PC-9 (cell line): ENCODE measurements at places on chromosomes 2 and 18.

DNA sequence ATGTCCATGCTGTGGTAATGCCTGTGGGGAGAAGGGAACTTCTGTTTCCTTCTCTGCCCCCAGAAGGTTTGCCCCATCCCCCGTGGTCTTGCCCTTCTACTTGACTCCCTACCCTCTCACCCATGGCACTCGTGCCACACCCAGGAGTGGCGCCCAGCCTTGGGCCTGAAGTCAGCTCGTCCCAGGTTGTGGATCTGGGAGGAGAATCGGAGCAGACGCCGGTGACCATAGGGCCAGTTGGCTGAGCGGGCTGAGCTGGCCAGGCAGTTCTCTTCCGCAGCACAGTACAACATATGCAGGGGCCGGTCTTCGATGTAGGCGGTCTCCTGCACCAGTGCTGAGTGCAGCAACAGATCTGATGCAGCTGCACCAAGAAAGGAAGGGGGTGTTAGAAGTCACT lies 4.7 kb downstream of the HTRA2 start:
- no peak for DNase-seq

DNA sequence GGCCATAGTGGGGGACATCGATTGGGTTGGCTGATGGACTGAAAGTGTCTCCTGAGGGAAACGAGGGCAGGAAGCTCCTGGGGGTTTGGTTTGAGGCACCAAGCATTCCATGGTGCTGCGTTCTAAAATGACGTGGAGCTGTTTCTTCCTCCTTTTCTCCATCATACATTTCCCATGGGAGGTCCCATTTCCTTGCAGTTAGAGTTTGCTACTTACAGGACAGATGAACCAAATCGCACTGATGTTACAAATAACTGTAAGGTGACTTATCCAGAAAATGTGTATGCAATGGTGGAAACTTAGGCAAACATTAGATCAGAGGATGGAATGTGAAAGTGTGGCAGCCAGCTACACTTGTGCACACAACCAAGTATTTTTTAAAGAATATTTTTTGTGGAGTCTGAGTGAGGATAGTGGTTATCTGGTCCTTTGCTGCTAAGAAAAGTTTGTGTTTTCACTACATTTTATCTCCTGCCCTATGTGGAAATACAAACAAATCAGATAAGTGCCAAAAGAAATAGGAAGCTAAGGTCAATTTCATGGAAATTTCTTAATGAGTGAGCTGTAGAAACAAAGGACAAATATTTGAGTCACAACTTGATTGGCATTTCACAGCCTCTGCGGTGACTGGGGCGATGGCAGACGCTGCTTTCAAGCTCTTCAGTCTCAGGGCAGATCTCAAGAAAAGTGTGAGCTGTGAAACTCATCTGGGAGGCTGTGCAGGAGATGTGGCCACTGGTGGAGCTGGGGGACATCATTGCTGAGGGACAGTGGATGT lies 256.2 kb downstream of the TSN start:
- no peak for DNase-seq

GRCh38 chr2:72144632-72145288 lies 2.9 kb downstream of the CYP26B1 start:
- peak; percentile 48 for DNase-seq

DNA sequence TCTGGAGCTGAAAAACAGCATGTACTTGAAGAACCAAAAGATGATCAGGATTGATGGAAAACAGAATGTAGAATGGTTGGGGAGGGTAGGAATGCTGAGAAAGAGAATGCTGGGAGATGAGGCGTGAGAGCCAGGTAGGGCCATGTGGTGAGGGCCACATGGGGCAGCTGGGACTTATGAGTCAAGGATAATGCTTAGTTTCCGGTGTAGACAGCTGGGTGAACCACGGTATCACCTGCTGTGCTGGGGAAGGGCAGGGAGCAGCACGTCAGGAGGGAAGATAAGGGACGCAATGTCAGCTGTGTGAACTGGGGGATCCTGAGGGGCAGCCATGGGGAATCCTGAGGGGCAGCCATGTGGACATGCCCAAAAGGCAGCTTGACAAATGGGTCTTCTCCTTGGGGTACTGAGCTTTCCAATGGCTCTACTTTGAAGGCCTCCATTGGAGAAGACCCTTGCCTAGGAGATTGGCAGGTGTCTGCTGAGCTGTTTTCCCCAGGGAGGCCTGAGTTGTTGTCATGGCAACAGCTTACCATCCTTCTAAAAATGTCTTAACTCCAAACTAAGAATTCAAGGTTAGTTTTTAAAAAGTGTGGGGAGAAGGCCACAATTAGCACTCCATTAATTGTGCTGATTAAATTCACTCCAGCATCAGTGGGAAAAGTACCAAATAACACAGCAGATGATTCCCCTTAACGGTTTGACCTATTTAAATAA lies 51.1 kb downstream of the MTHFD2 start:
- no peak for DNase-seq
